IPS DF 6.9 (cell line): ENCODE measurements at places on chromosomes 3 and 15.

- no peak for DNase-seq
Measured at GRCh38 chr3:156563900-156564682, 9.2 kb upstream of the SSR3 start.

DNA sequence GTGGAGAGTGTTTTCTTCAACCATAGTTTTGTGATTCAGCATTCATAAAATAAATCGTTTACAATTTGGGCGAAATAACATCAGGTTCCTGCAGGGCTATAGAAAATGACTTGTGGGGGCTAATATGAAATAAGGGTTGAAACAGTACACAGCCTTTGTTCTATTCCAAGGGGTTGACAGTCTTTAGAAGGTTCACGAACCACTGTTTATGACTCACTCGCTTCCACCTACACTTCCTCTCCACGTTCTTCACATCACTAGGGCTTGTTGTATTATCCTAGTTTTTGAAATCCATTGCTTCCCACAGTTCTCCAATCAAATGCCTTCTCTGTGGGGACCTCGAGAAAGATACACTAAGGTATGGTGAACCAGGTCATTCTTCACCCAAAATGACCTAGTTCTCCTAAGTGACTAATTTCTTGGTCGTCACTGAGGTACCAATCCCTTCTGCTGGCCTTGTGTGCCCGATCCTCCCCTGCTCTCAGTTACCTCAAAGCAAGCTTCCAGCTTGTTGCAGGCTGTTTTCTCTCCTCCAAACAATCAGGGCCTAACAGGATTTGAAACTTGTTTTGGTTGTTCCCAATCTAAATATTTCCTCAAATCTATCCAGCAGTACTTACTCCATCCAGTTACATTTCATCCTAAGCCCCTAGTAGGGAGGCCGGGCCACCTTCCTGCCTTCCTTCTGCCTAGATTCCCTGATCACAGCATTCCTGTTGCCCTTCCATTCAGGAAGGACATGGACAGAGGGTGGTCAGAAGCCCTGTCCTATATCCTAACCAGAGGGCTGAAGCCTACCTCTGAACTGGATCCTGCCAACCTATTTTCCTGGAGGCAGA lies 23.1 kb upstream of the TBL1XR1 start:
- DNase-seq, result no peak

GRCh38 chr15:74950078-74950908 lies 6.3 kb downstream of the RPP25 start:
- DNase-seq, result peak; percentile 92

DNA sequence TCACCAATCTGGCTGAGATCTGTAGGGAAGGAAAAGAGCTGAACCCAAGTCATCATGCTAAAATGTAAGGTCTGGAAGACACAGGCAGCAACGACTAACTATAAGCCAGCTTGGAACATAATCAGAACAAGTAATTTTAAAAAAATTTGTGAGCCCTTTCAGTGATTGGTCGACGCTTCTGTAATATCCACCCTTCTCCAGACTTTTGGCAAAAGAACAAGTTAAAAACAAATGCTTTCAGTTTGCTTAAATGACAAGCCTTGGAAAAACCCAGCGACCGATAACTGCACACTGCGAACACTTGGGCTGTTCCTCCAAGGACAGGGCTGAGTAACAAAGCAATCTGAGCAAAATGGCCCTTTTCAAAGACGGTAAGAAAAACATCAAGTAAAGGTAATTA lies 49.6 kb downstream of the PCSK6 start:
- no peak for DNase-seq

DNA sequence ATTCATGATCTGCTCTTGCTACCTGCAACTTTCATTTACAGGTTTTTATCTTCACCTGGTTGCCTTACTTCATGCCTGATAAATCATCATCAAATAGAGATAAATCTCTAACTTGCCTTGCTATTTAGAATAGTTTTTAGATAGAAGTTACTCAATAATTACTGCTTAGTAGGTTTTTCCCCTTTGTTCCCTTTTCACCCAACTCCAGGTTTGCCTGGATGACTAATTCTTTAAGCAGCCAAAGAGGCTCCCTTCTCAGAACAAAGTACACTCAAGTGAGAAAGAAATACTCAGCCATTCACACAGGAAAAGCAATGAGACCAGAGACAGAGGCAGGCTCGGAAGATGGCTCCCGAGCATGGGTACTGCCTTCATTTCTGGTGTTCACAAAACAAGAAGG lies 268.1 kb upstream of the CRBN start:
- no peak for DNase-seq

DNA sequence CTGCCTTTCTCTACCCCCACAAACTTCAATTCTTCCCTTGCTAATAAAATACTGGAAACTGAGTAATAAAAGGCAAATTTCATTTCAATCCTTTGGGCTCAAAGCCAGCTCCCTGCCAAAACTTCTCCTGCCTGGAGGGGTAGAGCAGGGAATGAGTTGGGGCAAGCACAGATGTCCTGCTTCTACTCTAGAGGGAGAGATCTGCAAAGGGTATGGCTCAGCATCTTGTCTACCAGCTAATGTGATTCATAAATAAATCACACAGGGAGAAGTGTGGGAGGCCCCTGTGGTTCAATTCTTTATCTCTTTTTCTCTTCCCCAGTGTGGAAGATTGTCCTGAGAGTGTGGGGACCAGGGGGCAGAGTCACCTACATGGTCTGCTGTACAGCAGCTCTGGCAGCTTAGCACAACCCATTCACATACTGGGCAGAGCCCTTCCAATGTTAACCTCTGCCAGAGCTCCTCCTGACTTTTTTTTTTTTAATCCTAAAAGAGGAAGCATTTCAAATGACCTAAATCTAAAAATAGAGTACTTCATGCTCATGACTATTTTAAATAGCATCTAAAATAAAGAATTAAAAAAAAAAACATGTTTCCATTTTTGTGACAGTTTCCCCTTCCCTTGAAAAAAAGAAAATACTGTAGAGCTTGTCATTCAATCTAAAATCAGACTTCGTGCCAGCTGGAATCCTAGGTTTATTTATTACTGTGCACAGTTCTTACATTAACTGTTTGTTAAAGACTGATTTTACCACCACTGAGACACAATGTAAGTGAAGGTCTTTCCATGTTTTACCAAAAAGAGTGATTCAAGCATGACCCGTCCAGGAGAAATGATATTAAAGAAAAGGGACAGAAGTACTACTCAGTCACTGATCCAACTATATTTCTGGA lies 1083.7 kb upstream of the CFAP20DC start:
- no peak for DNase-seq

GRCh38 chr3:127964053-127964452 lies 49.0 kb downstream of the KBTBD12 start:
- DNase-seq, result no peak

- DNase-seq, result no peak
Measured at GRCh38 chr15:66713843-66714508, 11.9 kb downstream of the SMAD6 start.

GRCh38 chr3:159938714-159939113 lies 49.9 kb upstream of the IL12A start:
- DNase-seq, result no peak

DNA sequence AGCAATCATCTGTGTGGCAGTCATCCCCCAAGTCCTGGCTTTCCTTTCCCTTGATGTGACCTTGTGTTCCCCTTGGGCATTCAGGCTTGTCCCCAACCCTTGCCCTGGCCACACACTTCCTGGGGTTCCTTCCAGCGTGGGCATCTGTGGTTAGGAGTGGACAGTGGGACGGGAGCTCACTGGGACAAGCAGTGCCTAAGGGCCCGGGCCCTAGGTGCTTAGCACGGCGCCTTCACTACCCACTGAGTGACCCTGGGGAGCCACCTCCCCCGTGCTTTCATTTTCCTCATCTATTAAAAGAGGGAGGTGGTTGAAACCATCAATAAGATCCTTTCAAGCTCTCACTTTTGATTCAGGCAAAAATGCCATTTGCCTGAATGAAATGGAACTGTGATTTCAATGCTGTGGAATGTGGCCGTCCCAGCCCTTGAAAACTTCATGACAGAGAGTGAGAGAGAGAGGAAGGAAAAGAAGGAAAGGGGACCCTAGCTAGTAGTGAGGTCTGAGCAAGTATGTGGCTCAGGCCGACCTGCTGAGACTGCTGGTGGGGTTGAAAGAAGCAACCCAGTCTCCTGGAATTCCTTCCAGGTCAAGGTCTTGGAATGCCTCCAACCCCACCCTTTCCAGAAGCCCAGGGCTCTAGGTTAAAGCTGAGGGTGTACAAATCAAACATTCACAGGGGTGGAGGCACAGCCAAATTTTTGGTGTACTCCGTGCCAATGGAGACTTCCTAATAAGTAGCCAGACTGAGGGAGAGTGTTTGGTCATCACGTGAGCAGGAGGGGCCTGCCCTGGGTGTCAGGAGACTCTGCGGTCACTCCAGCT lies 302.9 kb downstream of the TLE3 start:
- no peak for DNase-seq

- no peak for DNase-seq
Measured at GRCh38 chr3:8983591-8983990, 20.3 kb upstream of the RAD18 start.

DNA sequence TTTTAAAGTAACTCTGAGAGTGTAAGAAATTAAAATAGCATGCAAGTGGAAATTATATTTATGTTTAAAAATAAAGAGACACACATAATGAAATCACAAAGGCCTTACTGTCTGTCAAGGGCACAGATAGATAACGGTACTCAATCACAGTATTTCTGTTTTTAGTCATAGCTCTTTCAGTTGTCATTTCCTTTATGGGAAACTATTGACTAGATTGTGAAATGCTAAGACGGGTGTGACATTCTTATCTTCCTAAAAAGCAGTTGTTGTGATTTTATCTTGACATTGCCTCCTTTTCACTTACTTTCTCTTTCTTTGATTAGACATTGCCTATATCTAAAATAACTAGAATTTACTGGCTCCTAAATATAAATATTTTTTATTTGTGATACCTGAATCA lies 100.1 kb upstream of the PLSCR5 start:
- DNase-seq, result no peak

DNA sequence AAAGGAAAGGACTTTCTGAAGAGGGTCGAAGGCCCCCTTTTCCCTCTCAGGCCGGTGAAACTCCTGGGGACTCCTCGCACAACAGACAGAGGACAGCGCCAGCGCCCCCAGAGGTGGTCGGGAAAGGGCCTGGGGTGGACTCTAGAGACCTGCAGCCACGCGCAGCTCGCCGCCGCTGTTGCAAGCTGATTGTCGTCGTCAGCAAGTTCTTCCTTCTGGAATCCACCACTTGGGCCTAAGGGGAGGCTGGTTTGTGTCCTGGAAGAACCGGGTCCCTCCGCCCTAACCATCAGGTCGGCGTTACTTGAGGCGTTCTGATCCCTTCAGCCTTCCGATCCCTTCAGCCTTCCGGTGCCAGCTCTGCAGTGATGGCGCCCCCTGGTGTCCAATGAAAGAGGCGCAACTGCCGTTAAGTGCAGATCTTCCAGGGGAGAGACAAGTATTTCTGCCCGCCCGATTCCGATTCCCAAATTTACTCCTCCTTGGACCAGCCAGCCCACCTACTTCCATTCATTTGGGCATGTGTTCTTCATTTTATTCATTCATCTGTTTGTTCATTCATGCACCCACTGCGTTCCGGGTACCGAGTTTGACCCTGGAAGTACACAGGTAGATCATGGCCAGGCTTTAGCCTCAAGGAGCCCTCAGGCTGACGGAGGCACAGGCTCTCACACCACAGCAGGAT lies 77.2 kb upstream of the SLC6A11 start:
- DNase-seq, result peak; percentile 55

DNA sequence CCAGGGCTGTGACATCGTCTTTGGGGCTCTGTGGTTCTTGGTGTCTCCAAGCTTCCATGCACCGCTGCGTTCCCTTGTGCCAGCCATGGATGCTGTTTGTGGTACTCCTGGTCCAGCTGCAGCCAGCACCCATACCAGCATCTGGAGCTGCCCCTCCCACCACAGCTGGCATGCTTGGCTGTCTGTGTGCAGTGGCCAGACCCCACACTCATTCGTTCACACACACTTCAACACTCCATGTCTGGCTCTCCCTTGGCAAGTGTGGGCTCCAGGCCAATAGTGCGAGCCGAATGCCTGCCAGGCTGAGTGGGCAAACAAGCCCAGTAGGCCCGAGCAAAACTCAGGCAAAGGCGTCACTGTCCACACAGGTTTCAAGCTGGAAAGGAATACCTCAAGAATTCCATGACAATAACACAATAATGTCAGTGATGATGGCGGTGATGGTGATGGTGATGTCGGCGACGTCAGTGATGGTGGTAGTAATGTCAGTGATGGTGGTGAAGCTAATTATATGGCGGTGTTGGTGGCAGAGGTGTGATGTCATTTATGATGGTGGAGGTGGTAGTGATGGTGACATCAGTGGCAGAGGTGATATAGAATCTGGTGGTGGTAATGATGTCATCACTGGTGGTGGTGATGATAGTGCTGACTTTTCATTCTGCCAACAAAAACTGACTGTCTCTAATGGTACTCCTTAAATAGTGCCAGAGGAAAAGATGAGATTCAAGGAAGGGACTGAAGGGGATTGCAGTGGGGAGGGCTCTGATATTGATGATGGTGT lies 19.3 kb downstream of the TBC1D21 start:
- DNase-seq, result no peak
